ENCODE measurements at places on chromosomes 12 and 14.

DNA sequence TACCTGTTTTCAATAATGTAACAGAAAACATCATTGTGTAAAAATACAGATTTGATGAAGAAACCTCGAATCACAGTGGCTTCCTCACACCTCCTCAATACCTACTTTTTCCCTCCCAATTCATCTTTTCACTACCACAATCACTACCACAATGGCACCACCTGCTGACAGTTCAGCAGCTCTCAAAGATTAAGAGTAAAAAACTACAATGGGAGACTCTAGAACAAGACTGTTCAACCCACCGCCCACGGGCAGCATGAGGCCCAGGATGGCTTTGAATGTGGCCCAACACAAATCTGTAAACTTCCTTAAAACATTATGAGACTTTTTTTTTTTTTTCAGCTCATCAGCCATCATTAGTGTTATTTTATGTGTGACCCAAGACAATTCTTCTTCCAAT lies 15.2 kb downstream of the MED6 start:
- no peak for DNase-seq

DNA sequence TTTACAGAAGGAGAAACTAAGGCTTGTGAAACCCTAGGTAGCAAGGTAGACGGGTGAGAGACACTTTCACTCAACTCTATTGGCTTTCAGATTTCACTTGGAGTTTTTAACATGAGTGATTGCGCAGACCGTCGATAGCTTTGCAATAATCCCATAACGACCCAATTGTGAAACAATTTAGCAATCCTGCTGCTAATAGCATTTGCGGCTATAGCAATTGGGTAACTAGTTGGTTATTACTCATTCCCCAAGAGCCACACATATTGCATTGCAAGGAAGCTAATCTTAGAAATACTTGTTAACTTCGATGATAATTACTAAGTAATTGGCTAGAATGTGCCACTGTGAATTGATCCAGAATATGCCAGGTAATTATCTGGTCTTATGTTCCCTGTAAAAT lies 159.9 kb upstream of the NOS1 start:
- no peak for DNase-seq

DNA sequence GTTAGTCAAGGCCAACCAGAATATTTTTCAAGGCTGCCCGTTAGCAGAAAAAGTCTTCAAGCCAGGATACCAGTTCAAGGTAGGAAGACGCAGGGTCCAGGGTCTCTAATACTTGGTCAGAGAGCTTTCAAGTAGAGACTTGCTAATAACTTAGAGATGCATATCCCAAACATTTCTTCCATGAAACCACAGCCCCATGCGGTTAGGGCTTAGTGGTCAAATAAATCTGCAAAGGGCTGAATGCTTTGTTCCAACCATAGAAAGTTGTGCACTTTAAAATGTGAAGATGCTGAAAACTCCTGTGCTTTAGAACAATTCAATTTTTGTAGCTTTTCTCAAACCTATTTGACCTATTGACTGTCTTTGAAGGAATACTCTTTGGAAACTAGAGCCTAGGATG lies 208.9 kb downstream of the PIK3C2G start:
- DNase-seq, result no peak

DNA sequence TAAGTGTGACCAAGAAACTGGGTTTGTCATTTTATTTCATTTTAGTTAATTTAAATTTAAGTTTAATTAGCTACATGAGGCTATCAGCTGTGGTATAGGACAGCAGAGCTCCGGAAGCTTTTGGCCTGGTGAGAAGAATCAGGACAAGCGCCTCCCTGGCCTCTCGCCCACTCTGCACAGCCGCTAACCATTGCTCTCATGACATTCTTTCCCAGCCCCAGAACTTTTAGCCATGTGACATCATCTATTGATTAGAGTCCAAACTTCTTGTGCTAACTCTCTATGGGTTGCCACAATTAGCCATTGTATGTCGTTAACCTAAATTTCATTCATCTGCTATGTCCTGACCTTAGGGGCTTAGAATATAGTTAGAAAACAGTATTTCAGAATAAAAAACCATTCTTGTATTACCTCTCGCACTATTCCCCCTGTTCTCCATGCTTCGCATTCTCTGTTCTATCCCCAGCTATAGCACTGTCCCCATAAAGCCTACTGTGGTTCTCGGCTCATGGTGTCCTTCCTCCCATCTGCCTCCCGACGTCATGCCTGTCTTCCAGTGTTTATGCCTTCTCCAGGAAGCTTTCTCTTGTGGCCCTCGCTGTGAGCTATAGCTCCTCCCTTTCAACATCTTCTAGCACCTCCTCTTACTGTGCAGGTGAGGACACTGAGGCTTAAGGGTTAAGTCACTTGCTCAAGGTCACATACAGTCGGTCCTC lies 23.5 kb downstream of the SSH1 start:
- no peak for DNase-seq

GRCh38 chr12:53105256-53105655 lies 2.0 kb downstream of the SOAT2 start:
- DNase-seq, result no peak

DNA sequence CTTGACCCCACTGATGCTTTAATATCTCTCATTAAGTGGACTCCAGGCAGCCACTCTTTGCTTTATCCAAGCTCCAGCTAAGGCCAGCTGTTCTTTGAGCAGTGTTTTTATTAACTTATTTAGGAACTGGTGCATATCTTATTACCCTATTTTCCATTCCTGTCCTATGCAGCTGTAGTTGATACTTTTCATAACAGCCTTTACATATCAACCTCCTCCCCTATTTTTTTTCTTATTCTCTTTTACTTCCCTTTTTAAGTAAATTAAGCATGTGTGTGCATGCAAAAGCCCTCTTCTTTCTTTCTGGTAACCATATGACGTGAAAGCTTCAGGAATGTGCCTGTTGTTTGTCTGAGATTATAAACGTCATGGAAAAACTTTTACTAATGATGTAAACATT lies 121.2 kb downstream of the PTPRQ start:
- DNase-seq, result no peak

- DNase-seq, result no peak
These were observed 7.4 kb downstream of the WNT1 start for GRCh38 chr12:48985475-48985897.

GRCh38 chr14:53953828-53954550 lies 2.6 kb downstream of the BMP4 start:
- no peak for DNase-seq

DNA sequence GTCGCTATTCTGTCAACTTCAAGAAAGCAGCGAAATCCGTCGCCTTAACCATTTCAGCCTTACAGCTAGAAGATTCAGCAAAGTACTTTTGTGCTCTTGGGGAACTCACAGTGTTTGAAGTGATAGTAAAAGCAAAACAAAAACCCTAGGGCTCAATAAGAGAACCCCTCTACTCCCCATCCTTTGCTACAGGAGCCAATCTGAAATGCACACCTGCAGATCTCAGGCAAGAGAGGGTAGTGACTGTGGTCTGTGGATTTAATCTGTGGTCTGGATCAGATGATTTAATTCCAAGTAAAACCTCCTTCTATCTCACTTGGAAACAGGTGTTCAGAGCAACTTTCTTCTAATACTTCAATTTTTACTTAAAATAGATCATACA lies 422.9 kb upstream of the OR4E1 start:
- DNase-seq, result peak; percentile 6

GRCh38 chr14:46018846-46019420 lies 632.6 kb downstream of the RPL10L start:
- DNase-seq, result no peak

GRCh38 chr12:44716711-44717110 lies 159.4 kb downstream of the NELL2 start:
- no peak for DNase-seq

DNA sequence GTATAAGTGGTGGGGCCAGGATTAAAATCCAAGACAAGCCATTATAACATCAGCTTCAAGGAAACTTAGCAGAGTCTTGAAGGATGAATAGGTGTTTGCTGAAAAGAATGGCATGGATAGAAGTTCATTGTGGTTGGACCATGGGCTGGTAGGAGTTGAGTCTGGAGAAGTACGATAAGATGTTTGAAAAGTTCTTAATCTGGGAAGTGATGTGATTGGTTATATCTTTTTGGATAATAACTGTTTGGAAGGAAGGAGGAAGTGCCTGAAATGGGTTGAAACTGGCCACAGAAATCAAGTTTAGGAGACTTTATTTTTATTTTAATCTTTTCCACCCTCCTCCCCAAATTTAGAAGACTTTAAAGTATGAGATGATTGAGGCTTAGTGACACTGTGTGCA lies 4.9 kb downstream of the DENR start:
- DNase-seq, result no peak

DNA sequence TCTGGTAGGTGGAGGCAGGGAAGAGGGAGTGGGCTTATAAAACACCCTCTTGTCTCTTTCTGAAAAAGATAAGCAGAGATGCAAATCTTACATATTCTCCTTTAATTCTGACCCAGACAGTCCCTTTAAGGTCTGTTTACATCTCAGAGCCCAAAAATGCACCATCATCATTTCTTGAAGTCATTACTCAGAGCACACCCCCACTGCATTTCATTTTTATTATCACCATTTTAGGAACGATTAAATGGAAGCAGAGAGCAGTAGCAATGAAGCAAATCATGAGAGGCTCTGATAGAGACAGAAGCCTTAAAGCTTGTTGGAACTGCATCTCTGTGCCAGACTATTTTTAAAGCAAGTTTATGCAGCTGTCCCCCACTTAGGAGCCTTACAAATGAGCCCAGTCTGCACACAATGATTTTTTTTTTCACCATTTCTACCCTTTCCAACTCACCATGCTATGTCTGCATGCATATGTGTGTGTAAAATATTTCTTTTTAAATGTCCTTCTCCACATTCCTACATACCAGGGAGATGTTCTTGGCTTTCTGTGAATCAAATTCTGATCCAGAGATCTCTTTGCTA lies 311.0 kb downstream of the GRIN2B start:
- DNase-seq, result no peak

DNA sequence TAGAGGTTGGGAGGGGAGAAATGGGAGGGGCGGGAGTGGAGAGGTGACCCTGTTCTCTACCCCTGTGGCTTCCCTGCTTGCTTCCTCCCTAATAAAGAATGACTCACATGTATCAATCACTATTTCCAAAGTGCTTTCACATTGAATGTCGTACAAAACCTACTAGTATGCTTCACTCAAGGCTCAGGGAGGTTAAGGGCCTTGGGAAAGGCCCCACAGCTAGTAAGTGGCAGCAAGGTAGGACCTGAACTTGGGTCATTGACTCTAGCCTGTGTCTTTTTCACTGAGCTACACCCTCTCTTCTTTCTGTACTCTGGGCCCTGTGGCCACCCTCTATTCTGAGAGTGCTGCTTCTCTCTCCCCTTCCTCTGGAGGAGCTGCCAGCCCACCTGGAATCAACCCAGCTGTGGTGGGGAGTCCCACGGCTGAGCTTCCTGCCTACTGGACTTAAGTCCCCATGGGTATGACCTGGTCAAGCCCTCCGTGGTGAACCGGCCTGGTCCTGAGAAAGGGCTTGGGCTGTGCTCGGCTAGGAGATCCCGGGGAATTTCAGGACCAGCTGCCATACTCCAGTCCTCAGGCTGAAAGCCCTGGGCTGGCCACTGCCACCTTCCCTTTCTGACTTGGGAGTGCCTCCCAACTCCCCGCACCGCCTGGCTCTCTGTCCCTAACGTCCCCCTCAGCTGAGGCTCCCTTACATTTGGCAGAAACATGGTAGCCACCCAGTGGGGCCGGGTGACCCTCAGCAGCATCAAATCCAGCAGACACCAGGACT lies 13.0 kb downstream of the SLC48A1 start:
- DNase-seq, result no peak

DNA sequence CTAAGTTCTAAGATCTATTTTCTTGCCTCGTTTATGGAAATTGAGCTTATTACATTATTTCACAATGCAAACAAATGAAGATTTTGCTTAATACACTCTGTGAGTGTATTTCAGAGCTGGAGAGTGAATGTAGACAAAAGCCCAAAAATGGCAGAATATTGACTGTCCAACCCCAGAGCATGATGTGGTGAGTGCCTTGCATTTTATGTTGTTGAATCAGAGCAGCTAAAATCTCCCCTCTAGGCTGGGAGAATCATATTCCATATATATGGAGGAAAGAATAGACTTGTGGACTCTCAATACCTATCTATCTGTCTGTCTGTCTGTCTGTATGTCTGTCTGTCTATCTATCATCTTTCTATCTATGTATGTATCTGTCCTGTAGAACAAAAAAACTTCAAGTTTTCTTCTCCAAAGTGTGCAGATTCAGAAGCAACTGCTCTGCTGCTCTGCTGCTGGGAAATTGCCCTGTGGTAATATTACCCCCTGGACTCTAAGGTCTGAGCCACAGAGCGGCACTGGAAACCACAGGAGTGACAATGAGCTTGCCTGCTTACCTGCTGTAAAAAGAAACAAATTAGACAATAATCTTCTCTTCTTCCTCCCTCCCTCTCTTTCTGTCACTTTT lies 209.4 kb upstream of the PRICKLE1 start:
- DNase-seq, result no peak

- no peak for DNase-seq
These were observed 17.9 kb downstream of the ZDHHC22 start for GRCh38 chr14:77123381-77124325.

GRCh38 chr12:27163048-27163715 lies 80.8 kb upstream of the C12orf71 start:
- DNase-seq, result no peak

DNA sequence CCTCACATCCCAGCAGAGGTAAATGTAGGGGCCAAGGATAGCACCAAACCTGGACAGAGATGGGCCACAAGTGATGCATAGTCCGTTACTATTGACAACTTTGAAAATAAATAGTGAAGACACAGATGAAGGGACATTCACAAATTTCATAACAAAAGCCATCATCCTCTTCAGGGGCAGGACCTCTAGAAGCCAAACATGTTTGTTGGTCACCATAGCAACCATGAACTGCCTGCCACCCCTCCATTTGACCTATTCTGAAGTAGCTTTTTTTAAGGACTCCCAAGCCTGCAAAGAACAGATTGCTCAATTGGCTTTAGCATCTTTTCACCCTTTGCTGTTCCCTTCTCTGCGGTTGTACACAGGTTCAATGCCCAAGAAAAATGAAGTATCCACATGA lies 35.7 kb upstream of the MDM1 start:
- peak; percentile 53 for DNase-seq

GRCh38 chr12:121626853-121627640 lies 717 bp downstream of the ORAI1 start:
- DNase-seq, result peak; percentile 88

GRCh38 chr14:20559461-20559904 lies 1.4 kb downstream of the RNASE9 start:
- no peak for DNase-seq

DNA sequence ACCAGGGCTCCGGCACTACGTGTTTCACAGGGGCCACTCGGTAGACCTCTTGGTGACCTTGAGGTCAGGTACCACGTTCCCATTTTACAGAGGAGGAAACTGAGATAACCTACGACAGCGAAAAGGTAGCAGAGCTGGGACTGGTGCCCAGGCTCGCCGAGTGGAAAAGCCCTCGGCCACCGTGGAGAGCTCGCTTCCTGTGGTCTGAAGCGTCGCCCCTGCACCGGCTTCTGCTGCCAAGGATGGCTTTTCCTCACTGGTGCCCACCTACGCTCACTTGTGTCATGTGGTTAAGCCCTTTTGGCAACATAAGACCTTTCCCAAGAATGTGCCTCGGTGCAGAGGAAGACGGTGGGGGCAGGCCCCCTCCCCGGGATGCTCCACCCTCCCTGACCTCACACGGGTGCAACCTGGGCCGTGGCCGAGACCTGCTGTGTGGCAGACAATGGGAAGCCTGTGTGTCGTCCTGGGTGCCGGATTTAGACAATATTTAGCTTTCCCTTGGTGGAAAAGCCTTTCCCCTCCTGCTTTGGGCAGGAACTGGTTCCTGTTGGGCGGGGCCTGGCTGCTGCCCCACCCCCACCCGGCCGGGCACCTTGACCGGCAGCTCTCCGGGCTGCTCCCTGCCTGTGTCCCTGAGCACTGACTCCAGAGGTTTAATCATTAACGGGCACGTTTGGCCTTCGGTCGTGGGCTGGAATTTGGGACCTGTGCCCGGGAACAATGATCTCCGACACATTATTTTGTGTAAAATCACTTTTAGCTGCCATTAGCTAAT lies 32.4 kb upstream of the PPP1R13B start:
- no peak for DNase-seq
